ENCODE measurements at places on chromosomes 7 and 10. TPM values are rescaled to one million over a fixed set of nuclear protein-coding genes. Genes with fewer than 3 reads are reported as not detected.

The PLXDC2 gene
- 19.4 TPM for total RNA-seq

The UROS gene
- 47.1 TPM for total RNA-seq

The FBXL13 gene
- 2.5 TPM for total RNA-seq

The SPDYE6 gene
- not detected for total RNA-seq

The LAMB4 gene
- not detected for total RNA-seq

The MYH16 gene
- total RNA-seq: not detected

The C7orf57 gene
- total RNA-seq: 0.42 TPM

DNA sequence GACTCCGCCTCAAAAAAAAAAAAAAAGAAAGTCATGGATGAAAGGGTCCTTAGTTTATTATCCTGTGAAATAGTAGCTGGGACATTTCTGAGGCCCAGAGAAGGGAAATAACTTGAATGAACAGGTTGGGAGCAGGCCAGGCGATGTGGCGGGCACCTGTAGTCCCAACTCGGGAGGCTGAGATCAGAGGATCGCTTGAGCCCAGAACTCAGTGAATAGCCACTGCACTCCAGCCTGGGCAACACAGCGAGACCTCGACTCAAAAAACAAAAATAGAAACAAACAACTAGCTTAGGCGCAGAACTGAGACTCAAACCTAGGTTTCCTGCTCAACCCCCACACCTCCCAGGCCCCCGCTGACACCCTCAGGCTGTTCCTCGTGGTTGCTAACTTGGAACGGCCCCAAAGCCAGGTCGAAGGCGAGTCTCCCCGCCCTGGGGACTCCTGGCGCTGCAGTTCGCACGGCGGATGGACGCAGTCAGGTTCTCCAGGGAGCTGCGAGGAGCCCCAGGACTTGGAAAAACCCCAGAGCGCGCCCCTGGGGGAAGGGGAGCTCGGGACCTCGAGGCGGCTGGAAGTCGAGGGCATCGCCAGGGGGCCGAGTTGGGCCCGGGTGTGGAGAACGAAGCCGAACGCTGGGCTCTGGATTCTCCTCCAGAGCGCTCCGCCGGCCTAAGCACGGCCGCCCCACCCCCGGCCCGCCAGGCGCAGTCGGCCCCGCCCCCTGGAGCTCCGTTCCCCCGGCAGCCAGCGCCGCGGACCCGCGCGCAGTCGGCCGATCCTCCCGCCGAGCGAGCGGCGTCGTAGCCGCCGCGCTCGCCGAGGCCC is at the start of gene STOX1:
TSS of gene STOX1 (plus strand) at position 768 of the 828 bp plus-strand sequence. CDS start 93 bp downstream, outside the sequence.
- H3K36me3 ChIP-seq: no peaks in the 10 kb centered on the region
- peak within 1 kb of the TSS; percentile 92 for H3K4me3 ChIP-seq
- H3K27me3 ChIP-seq: peaks cover 34% of the 10 kb centered on the region
- H3K27ac ChIP-seq: no peak within 1 kb of the TSS
- peak; percentile 86 for DNase-seq
- H3K4me1 ChIP-seq: no peaks in the 10 kb centered on the region

GRCh38 chr10:88755753-88756152 is 4.1 kb upstream of the LIPN start:
- no peak overlapping the region for H3K27ac ChIP-seq
- H3K4me3 ChIP-seq: no peak overlapping the region
- no peak for DNase-seq
- no peaks in the 10 kb centered on the region for H3K27me3 ChIP-seq
- H3K4me1 ChIP-seq: peaks cover 10% of the 10 kb centered on the region

- no peaks in the 10 kb centered on the region for H3K36me3 ChIP-seq
- H3K27me3 ChIP-seq: no peaks in the 10 kb centered on the region
- peak overlapping the region; percentile 64 for H3K27ac ChIP-seq
- H3K4me3 ChIP-seq: peak overlapping the region; percentile 72
- H3K4me1 ChIP-seq: no peaks in the 10 kb centered on the region
- DNase-seq: peak; percentile 69
These were observed 32.5 kb upstream of the EPC1 start for GRCh38 chr10:32379318-32379949.

DNA sequence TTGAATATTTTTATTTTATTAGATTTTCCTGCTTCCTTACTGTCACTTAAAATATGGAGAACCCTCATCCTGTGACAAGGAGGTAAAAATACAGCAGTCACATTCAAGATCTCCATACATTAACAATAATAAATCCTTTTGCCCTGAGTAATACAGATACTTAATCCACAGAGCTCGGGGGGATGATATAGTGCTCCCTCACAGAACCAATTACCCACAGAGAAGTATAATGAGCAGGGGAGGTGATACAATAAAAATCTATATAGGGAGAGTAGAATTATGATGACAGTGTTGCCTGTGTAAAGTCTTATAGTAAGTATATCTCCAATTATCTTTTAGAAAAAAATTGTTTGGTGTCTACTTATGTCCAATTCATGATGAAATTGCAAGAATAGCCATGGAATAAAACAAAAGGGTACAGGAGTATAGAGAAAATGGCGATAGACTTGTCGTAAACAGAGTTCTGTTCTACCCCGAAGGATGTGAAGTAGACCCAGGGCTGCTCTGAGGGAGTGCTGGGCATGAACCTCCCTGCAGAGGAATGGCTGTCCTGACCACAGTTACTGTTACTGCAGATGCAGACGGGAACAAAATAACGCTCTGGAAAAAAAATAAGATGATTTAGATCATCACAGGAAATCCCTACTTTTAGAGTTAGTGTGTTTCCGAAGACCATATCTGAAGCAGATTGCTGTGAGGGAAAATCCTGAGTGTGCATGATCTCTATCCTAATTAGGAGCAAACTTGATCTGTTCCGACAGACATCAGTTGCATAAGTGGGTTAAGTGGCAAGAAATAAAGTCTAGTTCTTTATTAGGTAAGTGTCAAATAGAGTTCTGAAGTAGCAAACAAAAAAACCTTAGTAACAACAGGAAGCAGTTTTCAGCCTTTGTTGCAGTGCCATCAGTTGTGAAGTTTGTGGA is 123.7 kb downstream of the KAT6B start:
- no peaks in the 10 kb centered on the region for H3K27me3 ChIP-seq
- peaks cover 13% of the 10 kb centered on the region for H3K4me1 ChIP-seq
- no peak for DNase-seq
- H3K36me3 ChIP-seq: no peaks in the 10 kb centered on the region

- H3K27me3 ChIP-seq: no peaks in the 10 kb centered on the region
- no peak for DNase-seq
- no peaks in the 10 kb centered on the region for H3K36me3 ChIP-seq
- no peak overlapping the region for H3K4me3 ChIP-seq
- no peak overlapping the region for H3K27ac ChIP-seq
These were observed 12.2 kb upstream of the TMEM168 start for GRCh38 chr7:112802406-112802805.

DNA sequence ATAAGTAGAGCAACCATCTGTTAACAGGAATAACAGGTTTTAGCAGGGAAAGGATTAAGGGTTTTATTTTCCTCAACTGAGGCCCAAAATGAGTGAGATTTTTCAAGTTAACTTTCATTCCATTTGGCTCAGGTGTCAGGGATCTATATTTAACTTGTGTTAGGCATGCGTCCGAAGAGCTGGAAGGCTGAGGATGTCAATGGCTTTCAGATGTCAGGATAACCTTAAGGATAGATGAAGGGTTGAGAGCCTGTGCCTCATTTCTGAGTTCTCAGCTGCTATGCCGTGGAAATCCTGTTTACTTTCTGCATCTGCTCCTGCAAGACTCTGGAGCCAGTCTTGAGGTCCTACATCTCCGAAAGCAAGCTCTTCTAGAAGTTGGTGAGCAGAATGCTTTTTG is 36.4 kb upstream of the CD36 start:
- no peaks in the 10 kb centered on the region for H3K27me3 ChIP-seq
- no peak overlapping the region for H3K27ac ChIP-seq
- no peaks in the 10 kb centered on the region for H3K36me3 ChIP-seq
- no peaks in the 10 kb centered on the region for H3K4me1 ChIP-seq

- no peaks in the 10 kb centered on the region for H3K36me3 ChIP-seq
- no peak overlapping the region for H3K27ac ChIP-seq
- H3K27me3 ChIP-seq: no peaks in the 10 kb centered on the region
- no peak overlapping the region for H3K4me3 ChIP-seq
- no peaks in the 10 kb centered on the region for H3K4me1 ChIP-seq
These were observed 102.3 kb upstream of the NUPR2 start for GRCh38 chr7:56218510-56218909.

GRCh38 chr10:17473228-17473950 is 19.0 kb upstream of the ST8SIA6 start:
- H3K4me1 ChIP-seq: no peaks in the 10 kb centered on the region
- H3K36me3 ChIP-seq: peaks cover 5% of the 10 kb centered on the region
- H3K27ac ChIP-seq: no peak overlapping the region

DNA sequence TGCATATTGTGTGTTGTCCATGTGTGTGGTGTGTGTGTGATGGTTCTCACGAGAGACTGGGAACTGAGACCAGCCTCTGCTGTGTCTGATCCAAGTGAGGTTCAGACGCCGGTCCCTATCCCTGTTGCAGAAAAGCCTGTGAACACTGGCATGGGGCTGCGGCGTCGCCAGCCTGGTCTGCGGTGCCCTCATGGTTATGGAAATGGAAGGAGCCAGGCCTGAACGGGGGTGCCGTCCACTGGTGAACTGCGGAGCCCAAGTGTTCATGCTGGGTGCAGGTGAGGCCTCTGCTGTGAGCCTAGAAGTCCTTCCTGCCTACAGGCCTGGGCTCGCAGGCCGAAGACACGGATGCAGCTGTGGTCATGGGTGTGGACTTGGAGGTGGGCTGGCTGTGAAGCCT is 18.7 kb upstream of the NCAPG2 start:
- no peaks in the 10 kb centered on the region for H3K27me3 ChIP-seq
- H3K4me1 ChIP-seq: no peaks in the 10 kb centered on the region
- H3K36me3 ChIP-seq: no peaks in the 10 kb centered on the region
- no peak overlapping the region for H3K27ac ChIP-seq
- DNase-seq: no peak

- DNase-seq: no peak
- H3K4me1 ChIP-seq: peaks cover 5% of the 10 kb centered on the region
- H3K27me3 ChIP-seq: no peaks in the 10 kb centered on the region
- no peak overlapping the region for H3K27ac ChIP-seq
- H3K36me3 ChIP-seq: no peaks in the 10 kb centered on the region
- H3K4me3 ChIP-seq: no peak overlapping the region
These were observed 36.2 kb upstream of the DUSP5 start for GRCh38 chr10:110461530-110461929.

GRCh38 chr10:86888585-86889381 is 68.6 kb downstream of the MMRN2 start:
- DNase-seq: no peak
- H3K4me3 ChIP-seq: no peak overlapping the region
- H3K36me3 ChIP-seq: peaks cover 17% of the 10 kb centered on the region
- peak overlapping the region; percentile 5 for H3K27ac ChIP-seq
- no peaks in the 10 kb centered on the region for H3K4me1 ChIP-seq
- no peaks in the 10 kb centered on the region for H3K27me3 ChIP-seq

GRCh38 chr10:99730026-99730425 is 1.9 kb downstream of the COX15 start:
- peaks cover 4% of the 10 kb centered on the region for H3K4me1 ChIP-seq
- H3K4me3 ChIP-seq: no peak overlapping the region
- no peak for DNase-seq
- H3K36me3 ChIP-seq: peaks cover 23% of the 10 kb centered on the region

- H3K36me3 ChIP-seq: 0 out of 2 replicates have a peak, but pooled peaks cover 3% of the 10 kb centered on the region
- no peaks in the 10 kb centered on the region for H3K4me1 ChIP-seq
- DNase-seq: no peak
These were observed 291.4 kb downstream of the PTPRN2 start for GRCh38 chr7:158295966-158296797.

DNA sequence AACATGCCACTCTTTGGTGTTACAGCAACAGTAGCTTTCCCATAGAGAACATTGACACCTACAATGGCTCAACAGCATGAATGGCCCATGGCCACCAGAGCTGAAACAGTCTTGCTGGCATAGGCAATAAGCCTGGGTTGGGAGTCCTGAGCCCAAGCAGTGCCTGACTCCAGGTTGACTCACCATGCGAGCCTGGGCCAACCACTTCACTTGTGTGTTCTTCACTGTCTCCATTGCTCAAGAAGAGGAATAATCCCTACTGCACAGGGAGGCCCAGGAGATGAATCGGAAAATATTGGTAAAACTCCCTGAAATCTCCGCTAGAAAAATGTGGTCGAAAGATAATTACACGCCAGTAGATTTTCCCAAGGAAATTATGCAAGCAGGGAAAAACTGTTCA is 89.2 kb upstream of the INHBA start:
- H3K36me3 ChIP-seq: no peaks in the 10 kb centered on the region
- H3K4me3 ChIP-seq: no peak overlapping the region
- DNase-seq: no peak

- H3K4me3 ChIP-seq: no peak overlapping the region
- no peaks in the 10 kb centered on the region for H3K36me3 ChIP-seq
- no peak overlapping the region for H3K27ac ChIP-seq
- DNase-seq: no peak
These were observed 32.5 kb upstream of the TRUB1 start for GRCh38 chr10:114905450-114905849.
